ENCODE measurements at places on chromosomes 3 and 15.
A peak's percentile ranks its signal among the peaks of the same experiment; 100 is the strongest.

DNA sequence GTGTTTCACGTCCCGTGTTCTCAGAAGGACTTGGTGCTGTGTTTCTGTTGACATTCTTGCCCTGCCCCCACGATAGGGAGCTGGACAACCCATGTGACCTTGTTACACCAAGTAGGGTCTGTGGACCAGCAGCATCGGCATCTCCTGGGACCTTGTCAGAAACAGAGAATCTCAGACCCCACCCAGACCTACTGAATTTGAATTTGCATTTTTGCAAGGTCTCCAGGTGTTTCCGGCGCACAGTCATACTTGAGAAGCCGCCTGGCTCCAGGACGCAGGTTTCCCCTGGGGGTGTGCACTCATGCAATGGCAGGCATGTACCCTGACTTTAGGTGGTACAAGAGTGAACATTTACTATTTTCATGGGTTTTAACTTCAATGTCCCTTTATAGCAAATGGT is 117.9 kb downstream of the TLE3 start:
- DNase-seq, result no peak

- DNase-seq, result no peak
Observed at GRCh38 chr3:151979906-151980305, 106.5 kb downstream of the SUCNR1 start.

DNA sequence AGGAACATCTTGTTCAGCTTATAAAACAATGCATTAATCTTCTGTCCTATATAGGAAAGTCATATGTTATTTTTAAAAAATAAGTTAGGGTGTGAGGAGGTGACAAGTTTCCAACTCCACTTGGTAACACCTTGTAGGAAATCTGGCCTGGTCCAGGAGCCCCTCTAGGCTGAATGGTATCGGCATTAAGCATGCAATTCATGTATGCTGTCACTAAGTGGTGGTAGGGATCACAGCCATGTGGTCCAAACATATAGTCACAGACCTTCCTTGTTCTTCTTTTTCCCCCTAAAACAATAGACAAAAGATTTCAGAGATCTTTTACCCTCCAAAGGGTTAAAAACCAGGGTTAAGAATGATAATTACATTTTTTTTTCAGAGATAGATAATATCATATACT is 4.2 kb upstream of the APBA2 start:
- DNase-seq, result no peak

DNA sequence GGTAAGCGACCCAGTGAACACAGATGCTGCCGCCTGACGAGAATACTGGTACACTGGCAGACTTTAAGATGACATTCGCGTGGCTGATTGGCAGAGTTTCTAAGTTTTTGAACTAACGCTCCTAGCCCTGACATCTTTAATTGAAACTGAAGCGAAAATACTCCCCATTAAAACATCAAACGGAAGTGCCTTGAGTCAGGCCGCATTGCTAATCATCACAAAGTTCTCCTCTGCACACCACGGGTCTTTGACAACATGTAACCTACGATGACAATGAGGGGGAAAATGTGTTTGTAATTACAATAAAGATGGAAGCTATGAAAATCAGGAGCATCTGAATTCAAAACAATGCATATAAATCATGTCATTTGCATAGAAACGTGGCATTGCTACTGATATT is 44.5 kb downstream of the ATP13A4 start:
- DNase-seq, result no peak

- no peak for DNase-seq
Observed at GRCh38 chr3:134643150-134643675, 7.6 kb downstream of the KY start.

- no peak for DNase-seq
Observed at GRCh38 chr3:135807879-135808278, 157.6 kb upstream of the PPP2R3A start.

- DNase-seq, result peak; percentile 17
Observed at GRCh38 chr3:58630076-58630709, 36.4 kb downstream of the FAM3D start.

DNA sequence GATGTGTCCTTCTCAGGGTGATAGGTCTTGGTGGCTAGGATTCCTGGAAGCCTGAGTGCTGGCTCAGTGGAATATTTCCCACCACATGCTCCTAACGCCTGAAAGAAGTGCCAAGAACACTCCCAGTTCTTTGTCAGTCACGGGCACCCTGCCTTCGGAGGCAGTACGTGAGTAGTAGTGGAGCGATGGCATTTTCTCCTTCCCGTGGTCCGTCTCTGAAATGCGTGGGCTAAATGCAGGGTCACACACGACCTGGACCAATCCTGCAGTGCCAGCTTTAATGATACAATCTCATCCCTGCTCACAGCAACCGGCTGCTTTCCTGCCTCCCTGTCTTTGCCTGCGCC is 14.5 kb downstream of the H1-8 start:
- no peak for DNase-seq

DNA sequence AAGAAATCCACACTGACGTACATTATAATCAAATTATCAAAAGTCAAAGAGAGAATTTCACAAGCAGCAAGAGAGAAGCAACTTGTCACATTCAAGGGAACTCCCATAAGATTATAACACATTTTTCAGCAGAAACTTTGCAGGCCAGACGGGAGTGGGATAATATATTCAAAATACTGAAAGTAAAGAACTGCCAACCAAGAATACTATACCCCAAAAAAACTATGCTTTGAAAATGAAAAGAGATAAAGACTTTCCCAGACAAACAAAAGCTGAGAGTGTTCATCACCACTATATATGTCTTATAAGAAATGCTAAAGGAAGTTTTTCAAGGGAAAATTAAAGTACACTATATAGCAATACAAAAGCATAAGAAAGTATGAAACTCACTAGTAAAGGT is 91.5 kb upstream of the PPP2R3A start:
- DNase-seq, result no peak

DNA sequence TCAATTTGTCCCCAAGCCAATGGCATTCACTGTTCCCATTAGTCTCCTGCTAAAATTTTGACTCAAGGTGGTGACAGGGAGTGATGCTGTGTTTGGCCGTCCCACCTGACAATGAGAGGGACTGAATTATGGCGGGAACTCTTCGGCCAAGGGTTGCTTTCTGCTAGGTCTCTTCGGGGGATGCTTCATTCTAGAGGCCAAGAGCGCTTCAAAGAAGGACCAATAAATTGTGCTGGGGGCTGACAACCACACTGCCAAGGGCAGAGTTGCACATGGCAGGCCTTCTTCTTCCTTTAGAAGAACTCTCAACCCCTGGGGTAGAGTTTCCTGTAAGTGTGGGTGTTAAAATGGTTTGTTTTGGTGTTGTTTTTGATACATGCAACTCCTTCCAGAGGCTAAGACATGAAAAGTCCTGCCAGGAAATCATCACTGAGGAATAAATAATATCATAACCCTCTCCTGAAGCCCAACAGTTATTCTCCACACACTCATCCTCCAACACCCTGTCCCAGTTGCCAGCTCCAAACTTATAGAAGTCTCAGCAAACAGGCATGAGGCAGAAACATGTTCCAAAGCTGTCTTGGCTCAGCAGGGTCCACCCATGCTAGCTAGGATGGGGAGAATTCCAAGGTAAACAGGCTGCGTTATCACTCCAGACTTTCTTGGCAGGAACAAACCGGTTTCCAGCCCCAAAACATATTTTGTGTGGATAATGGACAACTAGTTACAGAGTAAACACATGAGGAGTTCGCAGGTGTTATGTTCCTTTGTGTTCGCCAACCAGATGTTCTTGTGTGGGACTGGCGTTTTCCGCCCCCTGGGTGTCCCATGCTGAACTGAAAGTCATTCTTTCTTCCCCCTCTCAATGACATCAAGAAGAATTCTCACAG is 396.7 kb upstream of the RGMA start:
- no peak for DNase-seq

DNA sequence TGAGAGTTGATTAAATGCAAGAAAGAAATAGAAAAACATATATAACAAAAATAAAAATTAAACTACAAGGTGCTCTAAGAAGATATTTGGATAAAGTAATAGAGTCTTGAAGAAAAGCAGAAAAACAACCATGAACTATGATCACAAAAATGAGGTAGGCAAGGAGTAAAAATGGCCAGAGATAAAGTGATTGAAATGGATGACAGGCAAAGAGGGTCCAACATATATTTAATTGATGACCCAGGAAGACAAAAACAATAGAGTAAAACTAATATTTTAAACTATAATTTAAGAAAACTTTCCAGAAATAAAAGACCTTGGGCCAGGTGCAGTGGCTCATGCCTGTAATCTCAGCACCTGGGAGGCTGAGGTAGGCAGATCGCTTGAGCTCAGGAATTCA is 22.1 kb upstream of the WDR49 start:
- DNase-seq, result no peak

GRCh38 chr3:57094575-57094974 is 34.1 kb downstream of the SPATA12 start:
- DNase-seq, result no peak

DNA sequence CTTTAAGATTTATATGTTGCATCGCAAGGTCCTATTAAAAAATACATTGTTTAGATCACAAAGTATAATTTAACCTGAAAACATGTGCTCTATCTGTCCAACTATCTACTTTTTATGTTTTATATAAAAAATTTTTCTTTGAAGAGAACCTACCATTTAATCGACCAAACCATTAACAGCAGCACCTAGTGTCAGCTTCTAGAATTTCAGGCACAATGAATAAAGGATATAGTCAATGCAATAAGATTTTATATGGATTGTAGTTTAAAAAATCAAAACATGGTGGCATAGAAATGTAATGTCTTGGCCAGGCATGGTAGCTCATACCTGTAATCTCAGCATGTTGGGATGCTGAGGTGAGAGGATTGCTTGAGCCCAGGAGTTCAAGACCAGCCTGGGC is 313.7 kb downstream of the GAP43 start:
- DNase-seq, result no peak

GRCh38 chr3:192060160-192060781 is 599.3 kb downstream of the PYDC2 start:
- DNase-seq, result no peak

DNA sequence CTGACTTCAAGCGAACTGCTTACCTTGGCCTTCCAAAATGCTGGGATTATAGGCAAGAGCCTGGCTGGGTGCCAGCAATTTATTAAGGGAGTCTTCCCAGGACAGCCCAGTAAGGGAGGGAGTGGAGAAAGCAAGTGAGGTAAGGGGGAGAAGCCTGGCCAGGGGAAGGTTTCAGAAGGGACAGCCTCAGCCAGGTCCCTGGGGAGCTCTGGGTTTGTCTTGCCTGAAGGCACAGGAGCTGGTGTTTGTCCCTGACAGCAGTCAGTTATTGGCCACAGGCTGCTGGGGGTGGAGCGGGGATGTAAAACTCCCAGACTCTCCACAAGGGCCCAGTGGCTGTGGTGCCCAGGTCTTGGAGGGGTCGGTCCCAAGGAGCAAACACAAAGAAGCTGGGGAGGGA is 33.0 kb upstream of the CDCP1 start:
- DNase-seq, result no peak

DNA sequence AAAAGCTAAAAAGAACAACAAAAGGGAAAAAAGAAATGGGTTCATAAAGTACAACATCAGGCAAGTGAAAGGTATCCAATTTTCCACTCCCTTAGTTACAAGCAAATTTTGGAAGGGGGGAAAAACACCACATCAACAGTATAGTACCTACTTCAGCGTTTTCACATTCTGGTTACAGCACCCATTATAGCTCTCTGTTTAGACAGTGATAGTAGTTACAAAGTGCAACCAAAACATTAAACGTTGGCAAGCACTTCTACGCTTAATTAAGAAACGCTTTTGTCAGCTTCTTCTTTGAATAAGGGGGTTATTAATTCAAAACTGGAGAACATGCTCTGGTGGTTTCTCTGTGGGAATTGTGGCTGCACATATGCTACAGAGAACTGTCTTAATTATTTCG is 180.2 kb downstream of the VPS13C start:
- no peak for DNase-seq

- no peak for DNase-seq
Observed at GRCh38 chr3:175107231-175107630, 248.1 kb downstream of the NAALADL2 start.

- DNase-seq, result no peak
Observed at GRCh38 chr3:62559831-62560445, 186.6 kb upstream of the FEZF2 start.

DNA sequence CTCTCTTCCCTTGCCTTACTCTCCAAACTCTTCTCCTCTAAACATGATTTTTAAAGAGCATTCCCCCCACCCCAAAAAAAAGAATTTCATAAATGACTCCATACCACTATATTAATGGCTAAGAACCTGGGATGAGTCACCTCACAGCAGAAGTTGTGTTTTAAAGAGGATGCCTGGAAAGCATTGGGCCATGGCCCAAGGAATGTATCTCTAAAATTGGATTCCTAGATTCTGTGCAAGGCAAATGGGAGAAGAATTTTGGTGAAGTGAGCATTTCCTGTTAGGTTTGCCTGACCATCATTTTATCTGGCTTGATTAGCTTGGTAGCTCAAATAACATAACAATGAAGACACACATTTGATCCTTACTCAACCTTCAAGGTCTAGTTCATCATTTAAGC is 251.4 kb downstream of the NR1D2 start:
- DNase-seq, result no peak

DNA sequence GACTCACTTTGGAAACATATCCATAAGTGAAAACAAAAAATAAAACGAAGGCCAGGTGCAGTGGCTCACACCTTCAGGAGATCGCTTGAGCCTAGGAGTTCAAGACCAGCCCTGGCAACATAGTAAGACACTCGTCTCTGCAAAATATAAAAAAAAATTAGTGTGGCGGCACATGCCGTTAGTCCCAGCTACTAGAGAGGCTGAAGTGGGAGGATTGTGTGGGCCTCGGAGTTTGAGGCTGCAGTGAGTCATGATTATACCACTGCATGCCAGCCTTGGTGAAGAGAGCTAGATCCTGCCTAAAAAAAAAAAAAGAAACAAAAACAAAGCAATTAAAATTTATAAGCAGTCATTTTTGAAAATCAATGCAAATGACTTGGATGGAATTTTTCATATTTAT is 54.7 kb upstream of the NANOGP8 start:
- no peak for DNase-seq

DNA sequence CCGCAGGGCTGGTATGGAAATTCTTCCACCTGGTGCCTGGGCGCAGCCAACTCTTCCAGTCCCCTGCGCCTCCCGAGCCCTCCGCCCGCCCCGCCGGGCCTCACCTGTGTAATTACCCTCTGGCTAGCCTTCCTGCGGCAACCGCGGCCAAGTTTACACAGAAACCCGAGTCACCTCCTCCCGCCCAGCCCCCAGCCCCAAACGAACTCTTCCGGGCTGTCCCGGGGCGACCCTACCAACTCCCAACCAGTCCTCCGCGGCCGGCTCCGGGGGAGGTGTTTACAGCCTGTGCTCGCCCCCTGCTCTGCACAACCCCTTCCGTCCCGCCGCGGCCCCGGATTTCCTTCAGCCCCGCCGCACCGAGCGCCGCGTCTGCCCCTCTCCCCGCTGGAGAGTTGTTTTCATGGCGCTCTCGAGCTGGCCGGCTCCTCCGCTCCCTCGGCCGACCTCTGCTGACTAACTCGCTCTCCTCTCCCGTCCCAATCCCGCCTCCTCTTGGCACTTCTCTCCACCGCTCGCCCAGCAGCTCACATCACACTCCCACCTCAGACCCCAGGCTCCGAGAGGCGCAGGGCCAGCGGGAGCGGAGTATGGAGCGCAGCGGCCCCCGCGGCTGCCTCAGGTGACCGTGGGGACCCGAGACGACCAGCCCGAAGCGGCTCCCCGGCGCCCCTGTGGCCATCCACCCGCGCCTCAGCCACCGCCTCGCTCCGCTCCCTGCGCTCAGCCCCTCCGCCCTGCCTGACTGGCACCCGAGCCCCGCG is 538 bp downstream of the ATOSA start:
- peak; percentile 44 for DNase-seq

GRCh38 chr15:44370830-44371229 is 56.6 kb upstream of the CTDSPL2 start:
- DNase-seq, result no peak

- DNase-seq, result no peak
Observed at GRCh38 chr3:30286811-30287210, 319.6 kb upstream of the TGFBR2 start.
